Fibroblast of upper back skin (primary cell): ENCODE measurements at places on chromosomes 2 and 18.
A peak's percentile ranks its signal among the peaks of the same experiment; 100 is the strongest.

- DNase-seq, result no peak
Measured at GRCh38 chr2:199424160-199424559, 33.6 kb downstream of the SATB2 start.

DNA sequence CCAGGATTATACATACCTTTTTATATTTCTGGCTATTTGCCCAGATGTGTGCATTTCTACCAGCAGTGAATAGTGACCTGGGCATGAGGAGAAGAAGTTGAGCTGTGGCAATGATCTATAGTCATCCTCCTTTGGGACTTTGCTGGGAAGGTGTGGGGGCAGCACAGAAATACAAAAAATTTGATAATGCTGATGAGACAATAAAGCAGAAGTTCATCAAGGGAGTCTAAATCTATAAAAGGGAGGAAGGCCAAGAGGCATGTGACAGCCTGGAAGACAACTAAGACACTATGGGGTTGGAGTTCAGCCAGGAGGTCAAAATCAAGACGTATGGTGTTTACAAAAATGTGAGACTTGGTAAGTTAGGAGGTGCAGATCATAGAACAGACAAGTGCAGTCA lies 52.2 kb downstream of the FSHR start:
- no peak for DNase-seq

DNA sequence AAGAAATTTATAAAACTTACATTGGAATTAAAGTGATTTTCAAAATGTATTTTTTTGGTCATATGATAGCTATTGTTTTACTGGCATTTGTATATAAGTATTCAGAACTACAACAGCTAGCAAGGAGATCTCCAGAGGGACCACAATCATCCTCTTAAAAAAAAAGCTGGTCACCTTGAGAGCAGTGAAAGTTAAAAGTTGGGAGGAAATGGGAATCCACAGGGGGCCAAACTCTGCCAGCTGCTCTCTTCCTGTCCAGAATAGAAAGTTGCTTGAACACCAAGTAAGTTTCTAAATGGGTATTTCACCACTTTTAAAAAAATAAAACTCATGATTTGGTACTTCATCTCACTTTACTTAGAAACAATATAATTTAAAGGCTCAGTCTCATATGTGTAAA lies 1025.1 kb downstream of the LRP1B start:
- no peak for DNase-seq

GRCh38 chr2:38421274-38422056 lies 44.4 kb upstream of the ATL2 start:
- DNase-seq, result no peak

DNA sequence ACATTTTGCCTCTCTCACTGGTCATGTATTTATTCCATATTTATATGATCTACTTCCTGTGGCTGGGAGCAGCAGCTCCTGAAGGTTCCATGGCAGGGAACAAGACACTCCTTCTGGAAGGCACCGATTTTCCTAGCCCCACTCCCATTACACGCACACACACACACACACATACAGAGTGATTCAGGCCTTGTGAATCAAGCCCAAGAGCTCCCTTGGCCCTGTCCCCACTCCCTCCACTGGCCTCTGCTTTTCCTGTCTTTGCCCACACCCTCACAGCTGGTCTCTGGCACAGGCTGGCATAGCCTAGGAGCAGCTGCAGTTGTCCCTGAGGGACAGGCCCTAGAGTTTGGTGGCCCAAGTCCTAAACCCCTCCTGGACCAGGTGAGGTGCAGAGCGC lies 201.7 kb downstream of the NAPG start:
- DNase-seq, result peak; percentile 22

DNA sequence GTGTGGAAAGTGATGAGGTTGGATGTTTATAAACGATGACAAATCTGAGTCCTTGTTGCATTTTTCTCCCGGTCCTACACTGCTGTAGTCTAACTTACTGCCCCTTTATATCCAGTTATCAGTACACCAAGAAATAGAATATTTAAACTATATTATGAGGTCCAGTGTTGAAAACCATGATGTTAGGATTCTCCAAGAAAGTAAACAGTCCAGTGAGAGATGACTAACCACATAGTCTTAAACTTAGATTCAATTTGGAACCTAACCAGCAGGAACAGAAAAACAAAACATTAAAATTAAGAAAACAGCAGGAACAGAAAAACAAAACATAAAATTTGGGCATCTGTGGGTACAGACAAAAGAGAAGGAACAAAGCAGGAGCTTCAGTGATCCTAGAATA lies 143.2 kb downstream of the TPGS2 start:
- no peak for DNase-seq

DNA sequence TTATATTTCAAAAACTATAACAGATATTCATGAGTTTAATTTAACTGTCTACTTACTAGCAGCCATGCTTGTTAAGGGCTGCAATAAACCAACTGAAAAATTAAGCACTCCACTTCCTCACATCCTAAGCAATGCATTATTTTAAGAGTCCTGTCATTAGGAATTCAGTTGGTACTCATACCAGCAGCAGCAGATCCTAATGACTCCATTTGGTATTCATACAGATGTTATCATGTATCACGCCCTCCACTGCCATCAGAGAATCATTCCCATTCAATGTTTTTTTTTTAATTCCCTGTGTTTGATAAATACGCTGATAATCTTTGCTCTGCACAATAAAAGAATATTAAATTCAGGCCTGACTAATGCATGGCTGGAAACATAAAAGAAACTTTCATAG lies 236.8 kb downstream of the AFF3 start:
- no peak for DNase-seq
